Amniotic stem cell (primary cell): ENCODE measurements at places on chromosomes 3 and 15.

GRCh38 chr15:62809115-62809967 lies 233.2 kb upstream of the TPM1 start:
- peak; percentile 2 for DNase-seq

GRCh38 chr15:38253351-38253781 lies 730 bp downstream of the SPRED1 start:
- peak; percentile 46 for DNase-seq

- no peak for DNase-seq
Observed at GRCh38 chr3:46477145-46477544, 12.4 kb upstream of the LTF start.

DNA sequence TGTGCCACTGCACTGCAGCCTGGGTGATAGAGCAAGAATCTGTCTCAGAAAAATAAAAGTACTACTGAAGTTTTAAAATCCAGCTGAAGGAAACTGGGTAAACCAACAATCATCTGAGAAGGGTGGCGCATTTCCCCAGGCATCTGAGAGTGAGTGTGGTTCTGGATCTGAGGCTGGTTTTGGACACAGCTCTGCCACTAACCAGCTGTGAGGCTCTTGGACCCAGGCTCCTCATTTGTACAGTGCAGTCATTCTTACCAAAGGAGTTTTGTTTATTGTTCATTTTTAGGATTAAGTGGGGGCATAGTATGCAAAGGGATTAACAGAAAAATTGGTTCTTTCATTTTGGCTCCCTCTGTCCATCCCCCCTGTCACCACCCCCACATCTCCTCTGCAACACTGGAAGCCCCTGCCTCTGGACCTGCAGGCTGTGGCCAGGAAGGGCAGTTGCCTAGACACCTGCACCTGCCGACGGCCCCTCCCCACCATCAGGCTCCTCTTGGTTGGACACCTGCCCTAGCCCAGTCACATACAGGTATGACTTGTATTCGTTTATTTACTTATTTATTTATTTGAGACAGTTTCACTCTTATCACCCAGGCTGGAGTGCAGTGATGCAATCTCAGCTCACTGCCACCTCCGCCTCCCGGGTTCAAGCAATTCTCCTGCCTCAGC lies 8.8 kb downstream of the NUP210 start:
- DNase-seq, result no peak

GRCh38 chr3:42852441-42852840 lies 23.2 kb downstream of the CYP8B1 start:
- no peak for DNase-seq

- DNase-seq, result no peak
Observed at GRCh38 chr15:67134067-67134838, 68.9 kb downstream of the SMAD3 start.
